ENCODE measurements at places on chromosomes 4 and X.

DNA sequence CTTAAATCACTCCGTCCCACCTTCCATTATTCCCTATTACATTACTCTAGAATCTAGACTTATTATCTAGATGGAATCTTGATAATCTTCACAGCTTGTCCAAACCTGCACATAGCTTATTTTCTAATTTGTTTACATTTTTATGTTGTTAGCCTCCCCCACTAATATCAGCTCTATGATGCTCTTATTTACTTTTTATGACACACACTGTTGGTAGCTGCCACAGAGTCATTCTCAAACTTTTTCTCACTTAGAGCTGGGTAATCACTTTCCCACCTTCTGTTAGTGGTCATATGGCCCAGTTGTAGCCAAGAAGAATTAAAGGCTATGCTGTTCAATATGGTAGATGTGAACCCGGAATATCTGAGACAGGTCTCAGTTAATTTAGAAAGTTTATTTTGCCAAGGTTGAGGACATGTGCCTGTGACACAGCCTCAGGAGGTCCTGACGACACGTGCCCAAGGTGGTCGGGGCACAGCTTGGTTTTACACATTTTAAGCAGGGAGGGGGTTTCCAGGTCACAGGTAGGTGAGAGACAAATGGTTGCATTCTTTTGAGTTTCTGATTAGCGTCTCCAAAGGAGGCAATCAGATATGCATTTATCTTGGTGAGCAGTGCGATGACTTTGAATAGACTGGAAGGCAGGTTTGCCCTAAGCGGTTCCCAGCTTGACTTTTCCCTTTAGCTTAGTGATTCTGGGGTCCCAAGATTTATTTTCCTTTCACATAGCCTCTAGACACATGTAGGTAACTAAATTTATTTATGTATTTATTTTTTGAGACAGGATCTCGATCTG, 7.0 kb upstream of the ADGRA3 start:
- DNase-seq, result no peak

- DNase-seq, result no peak
Measured at GRCh38 chrX:136783159-136783558, 2.4 kb upstream of the ARHGEF6 start.

GRCh38 chr4:1309261-1310010, 19.7 kb downstream of the MAEA start:
- DNase-seq, result peak; percentile 50

- no peak for DNase-seq
Measured at GRCh38 chr4:40990236-40990898, 224.0 kb downstream of the APBB2 start.

Data from activated naive CD4-positive, alpha-beta T cell treated with Interleukin-2 at 50 U/mL for 16 hours (primary cell).